ENCODE measurements at places on chromosomes 2 and 18.

- DNase-seq: no peak
These were observed 60.4 kb upstream of the SIX2 start for GRCh38 chr2:45069684-45070083.

GRCh38 chr2:239746559-239747246 is 278.4 kb downstream of the NDUFA10 start:
- no peak for DNase-seq

- no peak for DNase-seq
These were observed 10.3 kb upstream of the KIF3C start for GRCh38 chr2:25992556-25992955.

- DNase-seq: peak; percentile 74
These were observed 101.7 kb downstream of the COBLL1 start for GRCh38 chr2:164739966-164740365.

DNA sequence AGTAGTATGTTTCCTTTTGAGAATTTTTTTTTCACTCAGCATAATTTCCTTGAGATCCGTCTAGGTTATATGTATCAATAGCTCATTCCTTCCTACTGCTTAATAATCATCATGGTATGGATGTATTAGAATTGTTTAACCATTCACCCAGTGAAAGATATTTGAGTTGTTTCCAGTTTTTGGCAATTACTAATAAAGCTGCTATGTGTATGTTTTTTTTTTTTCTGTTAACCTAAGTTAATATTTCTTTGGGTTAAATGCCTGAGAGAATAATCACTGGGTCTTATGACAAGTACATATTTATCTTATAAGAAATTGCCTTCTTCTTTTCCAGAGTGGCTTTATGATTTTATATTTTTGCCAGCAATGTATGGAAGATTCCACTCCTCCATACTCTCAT is 96.4 kb upstream of the ST6GAL2 start:
- DNase-seq: no peak

- no peak for DNase-seq
These were observed 79.7 kb upstream of the FZD5 start for GRCh38 chr2:207849443-207849842.

DNA sequence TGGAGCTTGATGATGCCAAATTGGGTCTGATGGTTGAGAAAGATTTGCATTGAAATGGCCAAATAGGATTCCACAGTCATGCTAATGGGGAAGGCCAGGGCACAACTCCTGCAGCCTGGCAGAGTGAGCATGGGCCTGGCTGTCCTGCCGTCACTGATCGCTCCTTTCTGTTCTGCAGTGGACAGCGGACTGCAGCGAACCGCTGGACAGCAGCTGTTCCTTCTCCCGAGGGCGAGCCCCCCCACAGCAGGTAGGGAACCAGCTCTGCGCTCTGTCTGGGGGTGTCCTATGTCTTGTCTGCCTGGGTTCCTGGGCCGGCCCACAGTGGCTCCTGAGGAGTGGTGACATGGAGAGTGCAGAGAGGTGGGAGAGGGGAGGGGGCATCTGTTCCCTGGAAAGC is 97.6 kb downstream of the CTIF start:
- no peak for DNase-seq

- DNase-seq: no peak
These were observed 59.7 kb downstream of the ACAA2 start for GRCh38 chr18:49753643-49754042.

GRCh38 chr2:159872353-159872752 is 74.3 kb upstream of the CD302 start:
- DNase-seq: no peak

DNA sequence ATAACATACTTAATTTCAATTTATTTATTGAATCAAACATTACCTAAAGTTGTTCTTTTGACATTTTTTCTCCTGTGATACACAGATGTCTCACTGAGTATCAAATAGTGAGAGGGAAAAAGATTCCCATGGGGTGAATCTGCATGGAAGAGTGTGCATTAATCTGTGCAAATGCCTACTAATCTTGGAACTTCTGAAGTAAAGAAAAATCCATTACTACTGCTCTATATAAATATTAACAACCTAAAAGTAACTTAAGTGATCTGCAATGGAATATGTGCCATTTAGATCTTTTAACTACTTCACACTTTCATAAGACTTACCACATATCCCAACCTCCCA is 125.5 kb downstream of the PLCL1 start:
- DNase-seq: no peak

DNA sequence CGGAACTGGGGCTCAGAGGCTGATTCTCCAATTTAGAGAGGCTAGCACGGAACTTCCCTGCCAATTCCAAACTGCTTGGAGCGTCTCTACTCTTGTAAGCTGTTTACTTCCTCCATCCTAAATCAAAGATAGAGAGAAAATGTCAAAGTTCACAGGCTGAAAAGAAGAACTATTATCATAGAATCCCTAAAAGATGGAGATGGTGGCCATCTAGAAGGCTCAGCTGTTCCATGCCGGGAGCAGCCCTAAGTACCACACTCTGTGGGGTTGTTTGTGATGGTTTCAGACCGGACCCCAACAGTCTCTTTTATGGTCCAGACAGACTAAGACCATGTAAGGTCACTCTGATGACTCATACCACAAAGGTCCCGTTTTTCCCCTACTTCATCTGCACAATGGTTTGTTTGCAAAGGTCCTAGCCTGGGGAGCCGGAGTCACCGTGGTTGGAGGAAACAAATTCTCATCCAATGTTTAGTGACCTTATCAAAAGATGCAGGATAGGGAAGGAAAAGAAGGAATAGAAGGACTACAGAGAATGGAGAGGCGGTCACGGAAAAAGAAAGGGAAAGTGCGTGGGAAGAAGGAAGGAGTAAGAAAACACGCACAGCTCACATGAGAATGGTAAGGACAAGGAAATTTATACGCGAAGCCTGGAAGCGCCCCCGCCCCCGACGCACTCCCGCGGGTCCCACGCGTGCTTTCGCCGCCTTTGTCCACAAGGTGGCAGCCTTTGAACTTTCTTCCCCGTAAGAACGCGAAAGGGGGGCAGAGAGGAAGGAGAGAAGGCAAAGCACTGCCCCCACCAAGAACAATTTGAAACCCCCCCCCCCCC is 453 bp upstream of the ANTXR1 start:
- no peak for DNase-seq

DNA sequence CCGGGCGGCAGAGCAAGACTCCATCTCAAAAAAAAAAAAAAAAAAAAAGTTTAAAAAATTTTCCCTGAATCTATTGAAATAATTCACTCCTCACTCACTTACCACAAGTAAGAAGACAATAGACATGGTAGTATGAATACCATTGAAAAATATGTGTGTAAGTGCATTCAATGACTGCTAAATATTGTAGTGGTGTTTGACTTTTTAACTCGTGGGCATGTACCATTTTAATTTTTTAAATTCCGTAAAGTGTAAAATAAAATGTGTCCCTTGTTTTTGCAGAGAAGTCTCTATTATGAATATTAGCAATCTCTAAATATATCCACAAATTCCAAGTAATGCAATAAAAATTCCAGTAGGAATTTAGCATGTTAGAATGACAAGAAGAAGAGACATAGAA is 134.1 kb downstream of the COPS8 start:
- DNase-seq: no peak

DNA sequence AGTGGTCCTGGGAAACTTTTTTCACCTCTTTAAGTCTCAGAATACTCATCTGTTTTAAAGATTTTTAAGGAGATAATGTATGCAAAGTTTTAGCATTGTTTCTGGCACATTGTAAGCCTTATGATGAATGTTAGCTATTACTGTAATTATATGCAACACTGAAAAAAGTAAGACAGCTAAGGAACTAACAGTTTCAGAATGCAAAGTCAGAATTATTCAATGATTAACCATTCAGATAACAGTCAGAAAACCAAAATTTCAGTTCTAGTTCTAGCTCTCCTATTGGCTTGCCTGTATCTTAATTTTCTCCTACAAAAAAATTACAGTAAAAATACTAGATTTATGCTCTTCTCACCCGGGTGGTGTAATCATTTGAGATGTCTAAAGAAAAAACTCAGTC is 101.1 kb downstream of the SLC4A10 start:
- no peak for DNase-seq

- no peak for DNase-seq
These were observed 6.9 kb upstream of the CD302 start for GRCh38 chr2:159804941-159805340.

- DNase-seq: no peak
These were observed 34.9 kb downstream of the ANO7 start for GRCh38 chr2:241223211-241224017.

DNA sequence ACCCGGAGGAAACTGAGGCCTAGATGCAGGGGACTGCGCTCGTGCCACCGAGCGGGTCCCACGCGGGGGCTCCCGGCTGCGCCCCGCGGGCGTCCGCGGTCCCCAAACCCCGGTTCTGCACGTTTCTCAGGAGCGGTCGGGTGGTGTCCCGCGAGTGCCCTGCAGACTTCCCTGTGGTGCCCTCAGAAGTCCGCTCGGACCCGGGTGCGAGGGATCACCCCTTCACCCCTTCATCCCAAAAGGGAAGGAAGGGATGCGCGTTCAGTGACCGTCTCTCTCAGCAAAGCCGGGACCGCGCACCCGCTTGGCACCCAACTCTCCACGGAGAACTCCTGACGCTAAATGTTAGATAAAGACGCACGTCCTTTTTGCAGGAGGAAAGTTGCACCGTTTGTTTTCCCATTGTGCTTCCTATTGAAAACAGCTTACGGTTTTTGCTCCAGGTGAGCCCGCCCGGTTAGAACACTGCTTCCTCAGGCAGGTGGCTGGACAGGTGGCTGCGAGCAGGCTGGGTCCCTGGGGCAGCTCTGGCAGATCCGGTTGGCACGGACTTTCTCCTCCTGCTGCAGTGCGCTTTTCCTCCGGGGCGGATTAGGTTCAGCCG is 779 bp downstream of the DGKD start:
- DNase-seq: no peak

- no peak for DNase-seq
These were observed 91.0 kb downstream of the ITGB1BP1 start for GRCh38 chr2:9332136-9332852.

DNA sequence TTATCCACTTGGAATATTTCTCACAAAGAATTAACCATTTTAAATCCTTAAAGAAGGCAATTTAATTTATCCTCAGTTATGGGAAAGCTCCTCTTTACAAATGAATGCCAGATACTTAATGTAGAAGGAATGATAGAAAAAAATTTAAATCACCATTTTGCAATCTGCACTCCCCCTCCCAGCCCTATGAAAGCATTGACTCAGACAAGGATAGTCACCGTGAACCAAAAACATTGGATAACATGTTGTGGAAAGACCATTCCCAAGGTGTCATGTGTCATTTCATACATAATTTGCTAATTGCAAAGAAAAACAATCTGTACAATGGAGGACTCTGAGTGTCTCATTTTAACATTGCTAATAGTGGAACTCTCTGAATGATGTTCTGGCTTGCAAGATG is 421.0 kb downstream of the TXNL1 start:
- no peak for DNase-seq

DNA sequence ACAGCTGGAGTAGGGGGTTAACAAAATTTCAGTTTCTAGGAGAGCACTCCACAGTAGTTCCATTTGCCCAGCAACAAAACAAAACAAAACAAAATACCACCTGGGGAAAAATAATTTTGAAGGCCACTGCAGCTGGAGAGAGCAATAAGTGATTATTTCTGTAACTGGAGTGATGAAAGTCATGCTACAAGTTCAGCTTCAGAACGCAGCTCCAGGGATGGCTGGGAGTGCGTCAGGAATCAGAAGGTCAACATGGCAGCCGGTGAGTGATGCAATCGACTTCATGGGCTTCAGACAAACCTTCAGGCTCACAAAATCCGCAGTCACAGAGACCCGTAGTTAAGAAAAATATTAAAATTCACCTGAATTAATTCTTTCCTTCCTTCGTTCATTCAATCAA is 41.0 kb downstream of the ABHD3 start:
- no peak for DNase-seq

DNA sequence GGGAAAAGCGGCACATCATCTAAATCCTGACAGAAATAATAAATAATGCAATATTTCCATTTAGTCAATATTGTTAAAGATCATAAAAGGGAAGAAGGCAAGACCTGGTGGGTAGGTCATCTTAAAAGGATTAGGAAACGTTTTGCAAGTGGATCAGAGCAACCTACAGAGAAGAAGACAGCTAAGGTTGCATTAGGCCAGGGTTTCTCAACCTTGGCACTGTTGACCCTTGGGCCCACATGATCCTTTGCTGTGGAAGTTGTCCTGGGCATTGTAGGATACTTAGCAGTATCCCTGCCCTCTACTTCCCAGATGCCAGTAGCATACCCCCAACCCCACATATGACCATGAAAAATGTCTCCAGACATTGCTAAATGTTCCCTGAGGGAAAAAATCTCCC is 55.0 kb downstream of the KLF7 start:
- no peak for DNase-seq

DNA sequence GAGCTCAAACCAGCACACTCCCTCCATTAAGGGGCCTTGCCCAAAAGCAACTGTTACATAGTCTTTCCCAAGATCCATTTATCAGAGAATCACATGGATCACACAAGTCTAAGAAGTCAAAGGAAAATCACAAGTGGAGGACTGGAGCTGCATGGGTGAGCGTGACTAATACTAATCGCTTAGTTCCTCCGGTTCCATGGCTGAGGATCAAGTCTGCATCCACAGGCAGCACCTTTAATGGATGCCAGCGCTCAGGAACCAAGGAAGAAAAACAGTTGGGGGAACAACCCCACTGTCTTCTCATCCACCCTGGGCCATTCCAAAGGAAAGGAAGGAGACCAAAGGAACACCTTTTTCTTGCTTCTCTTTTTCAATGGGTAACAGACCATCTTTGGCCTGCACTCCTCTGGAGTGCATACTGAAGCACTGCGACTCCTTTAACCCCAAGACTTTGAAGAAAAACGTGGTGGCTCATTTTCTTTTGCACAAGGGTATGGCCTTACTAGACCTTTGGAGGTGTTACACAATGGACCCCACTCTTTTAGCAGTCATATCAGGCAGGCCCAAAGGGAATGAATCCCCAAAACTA is 9.2 kb upstream of the WDR33 start:
- no peak for DNase-seq

DNA sequence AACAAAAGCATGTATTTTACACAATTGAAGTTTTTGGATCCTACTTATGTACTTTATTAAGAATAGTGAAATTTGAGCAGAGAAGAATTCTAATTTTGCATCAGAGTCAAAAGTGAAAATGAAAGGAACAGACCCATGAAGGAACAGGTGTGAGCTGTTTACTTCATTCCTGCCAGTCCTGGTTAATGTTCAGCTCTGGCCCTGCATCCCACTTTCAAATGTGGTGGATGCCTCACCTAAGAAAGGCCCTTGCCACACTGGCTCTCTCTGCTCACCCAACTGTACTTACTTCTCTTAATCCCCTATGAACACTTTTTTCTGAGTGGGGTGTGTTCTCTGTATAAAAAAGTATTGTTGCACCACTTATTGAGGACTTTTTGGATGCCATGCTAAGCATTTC is 22.2 kb downstream of the FAM110C start:
- DNase-seq: no peak

Measured in bone marrow (tissue), 2 donors.